ENCODE measurements at places on chromosomes 1 and 21.

DNA sequence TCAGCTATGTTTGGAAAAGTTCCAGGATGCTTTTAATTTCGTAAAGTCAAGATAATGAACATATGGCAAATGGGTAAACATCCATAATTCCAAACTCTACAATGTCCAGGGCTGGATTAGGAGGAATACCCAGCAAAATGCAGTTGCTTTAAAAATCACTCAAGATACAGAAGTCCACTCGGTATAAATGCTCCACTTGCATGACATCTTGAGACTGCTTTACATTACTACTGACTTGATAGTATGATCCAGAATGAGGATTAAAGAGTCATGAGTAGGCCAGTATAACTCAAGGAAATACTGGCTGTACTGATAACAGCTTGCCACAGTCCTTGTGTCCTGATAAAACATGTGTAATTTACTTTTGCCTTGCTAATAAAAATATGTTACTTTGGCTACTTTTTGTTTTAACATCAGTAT lies 58.3 kb upstream of the ANGPTL3 start:
- no peak for DNase-seq

DNA sequence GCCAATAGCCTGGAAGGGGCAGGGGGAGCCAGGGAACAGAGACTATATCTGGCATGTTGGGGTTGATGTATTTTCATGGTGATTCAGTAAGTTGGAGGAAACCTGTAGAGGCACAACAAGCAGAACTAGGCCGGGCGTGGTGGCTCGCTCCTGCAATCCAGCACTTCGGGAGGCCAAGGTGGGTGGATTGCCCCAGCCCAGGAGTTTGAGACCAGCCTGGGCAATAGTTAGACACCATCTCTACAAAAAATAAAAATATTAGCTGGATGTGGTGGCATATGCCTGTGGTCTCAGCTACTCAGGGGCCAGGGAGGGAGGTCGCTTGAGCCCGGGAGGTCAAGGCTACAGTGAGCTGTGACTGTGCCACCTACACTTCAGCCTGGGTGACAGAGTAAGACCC lies 10.1 kb upstream of the PTCH2 start:
- no peak for DNase-seq

GRCh38 chr1:198829944-198830343 lies 191.1 kb downstream of the PTPRC start:
- DNase-seq = no peak

DNA sequence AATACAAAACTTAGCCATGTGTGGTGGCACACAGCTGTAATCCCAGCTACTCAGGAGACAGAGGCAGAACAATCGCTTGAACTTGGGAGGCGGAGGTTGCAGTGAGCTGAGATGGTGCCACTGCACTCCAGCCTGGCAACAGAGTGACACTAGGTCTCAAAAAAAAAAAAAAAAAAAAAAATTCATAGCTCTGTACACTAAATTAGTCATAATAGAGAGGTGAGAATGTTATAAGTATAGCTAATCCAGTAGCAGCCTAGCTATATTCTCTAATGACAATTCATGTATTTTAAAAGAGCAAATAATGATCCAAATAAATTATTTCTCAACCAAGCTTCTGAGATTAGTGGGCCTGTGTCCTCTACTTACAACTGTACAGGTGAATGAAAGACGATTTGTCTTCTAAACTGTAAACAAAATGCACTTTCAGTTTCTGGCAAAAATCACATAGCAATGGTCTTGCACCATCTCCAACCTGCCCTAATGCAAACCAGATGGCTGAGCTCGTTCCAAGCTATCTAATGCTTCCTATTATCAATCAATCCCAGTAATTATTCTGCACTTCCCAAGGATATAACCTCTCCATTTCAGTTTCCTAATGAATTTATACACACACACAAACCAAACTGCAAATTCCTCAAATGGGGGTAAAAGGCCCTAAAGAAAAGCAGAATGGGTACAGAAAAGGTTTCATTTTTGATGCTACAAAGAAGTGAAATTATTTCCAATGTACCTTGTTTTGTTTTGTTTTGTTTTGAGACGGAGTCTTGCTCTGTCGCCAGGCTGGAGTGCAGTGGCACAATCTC lies 56.5 kb downstream of the GATAD2B start:
- no peak for DNase-seq

GRCh38 chr1:92931691-92932090 lies 29.6 kb downstream of the DIPK1A start:
- no peak for DNase-seq

DNA sequence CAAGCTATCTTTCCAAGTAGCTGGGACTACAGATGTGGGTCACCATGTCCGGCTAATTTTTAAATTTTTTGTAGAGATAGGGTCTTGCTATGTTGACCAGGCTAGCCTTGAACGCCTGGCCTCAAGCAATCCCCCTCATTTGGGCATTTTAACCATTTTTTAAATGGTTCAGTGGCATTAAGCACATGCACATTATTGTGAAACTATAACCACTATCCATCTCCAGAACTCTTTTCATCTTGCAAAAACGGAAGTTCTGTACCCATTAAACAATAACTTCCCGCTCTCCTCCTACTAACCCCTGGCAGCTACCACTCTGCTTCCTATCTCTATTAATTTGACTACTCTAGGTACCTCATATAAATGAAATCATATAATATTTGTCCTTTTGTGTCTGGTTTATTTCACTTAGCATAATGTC lies 4.8 kb upstream of the IL6R start:
- DNase-seq = no peak

GRCh38 chr1:175870217-175870616 lies 126.8 kb upstream of the TNR start:
- no peak for DNase-seq

- no peak for DNase-seq
These were observed 81.8 kb downstream of the LYST start for GRCh38 chr1:235784950-235785349.

GRCh38 chr1:229892515-229893117 lies 174.4 kb upstream of the GALNT2 start:
- no peak for DNase-seq

Measured in vagina (tissue), 2 donors.